ENCODE measurements at places on chromosomes 3 and 15. TPM values are rescaled to one million over a fixed set of nuclear protein-coding genes. Genes with fewer than 3 reads are reported as not detected.

GRCh38 chr3:12638105-12638504, 25.8 kb downstream of the RAF1 start:
- H3K27me3 ChIP-seq, result no peaks in the 10 kb centered on the region
- H3K27ac ChIP-seq, result no peak overlapping the region
- H3K4me3 ChIP-seq, result no peak overlapping the region
- H3K4me1 ChIP-seq, result peaks cover 10% of the 10 kb centered on the region
- DNase-seq, result no peak
- H3K36me3 ChIP-seq, result peaks cover 26% of the 10 kb centered on the region

DNA sequence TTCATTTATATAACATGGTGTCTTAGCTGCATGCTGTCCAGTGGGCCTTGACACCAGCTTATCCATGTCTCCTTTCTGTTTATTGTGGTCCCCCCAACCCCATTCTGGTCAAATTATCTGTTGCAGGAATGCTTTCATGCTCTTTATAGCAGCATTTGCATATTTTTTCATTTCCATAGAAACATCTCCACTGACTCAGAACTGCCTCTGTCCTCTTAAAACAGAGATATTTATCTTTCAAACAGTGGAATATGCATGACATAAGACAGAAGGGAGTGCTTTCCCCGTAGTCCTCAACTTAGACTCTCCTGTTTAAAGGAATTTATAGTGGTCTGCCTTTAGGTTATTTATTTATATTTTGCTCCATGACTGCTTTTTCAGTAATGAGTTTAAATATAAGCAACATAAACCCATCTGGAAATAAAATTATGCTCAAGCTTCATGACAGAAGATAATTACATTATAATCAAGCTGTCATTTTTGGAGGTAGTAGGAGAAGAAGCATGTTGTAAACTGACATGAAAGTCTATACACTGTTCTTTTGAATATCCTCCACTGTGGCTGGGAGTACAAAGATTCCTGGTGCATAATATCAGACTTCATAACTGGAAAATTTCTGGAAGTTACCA, 179.5 kb upstream of the CD96 start:
- no peak for DNase-seq
- no peaks in the 10 kb centered on the region for H3K36me3 ChIP-seq
- no peak overlapping the region for H3K27ac ChIP-seq
- H3K4me1 ChIP-seq, result no peaks in the 10 kb centered on the region
- no peaks in the 10 kb centered on the region for H3K27me3 ChIP-seq
- no peak overlapping the region for H3K4me3 ChIP-seq

DNA sequence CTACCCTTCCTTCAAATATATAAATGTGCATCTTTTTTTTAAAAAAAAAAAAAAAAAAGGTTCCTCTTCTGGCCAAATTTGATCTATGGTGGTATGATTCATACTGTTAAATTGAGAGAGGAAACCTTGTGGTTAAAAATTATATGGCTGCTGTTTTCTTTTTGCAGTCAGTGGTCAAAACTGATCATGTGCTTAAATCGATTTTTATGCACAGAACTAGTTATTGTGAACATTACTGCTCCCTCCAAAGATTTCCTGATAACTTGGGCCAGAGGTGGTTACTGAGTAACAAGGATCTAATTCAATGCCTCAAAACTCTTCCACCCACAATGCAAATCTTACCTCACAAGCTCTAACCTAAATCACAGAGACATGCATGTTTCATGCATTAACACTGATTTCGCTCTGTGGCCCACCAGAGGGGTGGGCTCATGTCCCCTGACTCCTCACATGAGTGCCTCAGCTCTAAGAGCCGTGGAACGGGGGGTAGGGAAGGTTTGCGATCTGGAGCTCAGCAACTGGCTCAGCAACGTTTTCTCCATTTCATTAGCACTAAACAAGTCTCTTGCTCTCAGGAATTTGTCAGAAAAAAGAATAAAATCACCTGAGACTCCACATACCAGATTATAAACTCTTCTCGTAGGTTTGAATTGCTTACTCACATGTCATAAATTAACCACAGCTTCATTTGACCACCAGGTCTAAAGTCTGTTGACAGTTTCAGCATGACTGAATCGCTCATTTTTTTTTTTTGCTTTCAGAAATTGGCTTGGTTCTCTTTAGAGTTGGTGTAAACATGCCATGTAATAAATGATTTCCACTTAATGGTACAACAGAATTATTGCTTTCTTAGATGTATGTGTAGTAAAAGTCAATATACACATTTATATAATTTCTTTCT, 280.4 kb downstream of the CD47 start:
- no peak overlapping the region for H3K27ac ChIP-seq
- no peak for DNase-seq
- no peaks in the 10 kb centered on the region for H3K27me3 ChIP-seq
- no peak overlapping the region for H3K4me3 ChIP-seq
- H3K36me3 ChIP-seq, result peaks cover 8% of the 10 kb centered on the region

GRCh38 chr3:134037168-134037567, 7.4 kb upstream of the SLCO2A1 start:
- H3K27ac ChIP-seq, result no peak overlapping the region
- no peak for DNase-seq
- no peaks in the 10 kb centered on the region for H3K36me3 ChIP-seq
- H3K4me3 ChIP-seq, result no peak overlapping the region

DNA sequence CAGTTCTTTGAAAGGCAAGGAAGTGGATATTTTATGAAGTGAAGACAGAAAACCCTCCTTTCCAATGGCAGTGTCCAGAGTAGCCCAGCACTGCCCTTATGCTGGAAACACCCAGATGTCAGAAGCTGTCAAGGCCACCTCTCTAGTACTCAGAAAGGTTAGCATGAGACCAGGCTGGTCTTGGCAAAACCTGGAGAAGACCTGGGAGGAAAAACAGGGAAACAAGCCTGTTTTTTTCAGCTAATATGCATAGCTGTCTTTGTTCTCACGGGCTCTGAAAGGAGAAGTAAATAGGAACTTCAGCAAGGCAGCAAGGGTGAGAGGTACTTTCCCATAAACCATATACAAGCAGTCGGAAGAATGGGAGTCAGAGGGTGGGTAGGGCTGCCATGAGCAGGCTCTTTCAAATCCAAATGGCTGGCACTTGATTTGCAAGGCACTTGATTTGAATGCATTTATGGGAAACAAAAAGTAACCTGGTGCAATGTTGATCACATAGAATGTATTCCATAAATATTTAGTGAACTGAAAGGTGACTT, 55.8 kb downstream of the HEG1 start:
- DNase-seq, result no peak
- H3K27ac ChIP-seq, result no peak overlapping the region
- H3K27me3 ChIP-seq, result peaks cover 19% of the 10 kb centered on the region

PPP2R3A gene
- total RNA-seq, result 0.22 TPM

HYAL1 gene
- total RNA-seq, result 8.4 TPM

TMEM41A gene
- total RNA-seq, result 32.3 TPM

- no peaks in the 10 kb centered on the region for H3K4me1 ChIP-seq
- H3K36me3 ChIP-seq, result no peaks in the 10 kb centered on the region
- peaks cover 45% of the 10 kb centered on the region for H3K27me3 ChIP-seq
- H3K27ac ChIP-seq, result no peak overlapping the region
- H3K4me3 ChIP-seq, result no peak overlapping the region
Observed at GRCh38 chr3:13300546-13301285, 119.4 kb downstream of the NUP210 start.

GRCh38 chr15:70215951-70216350, 118.2 kb upstream of the TLE3 start:
- no peaks in the 10 kb centered on the region for H3K4me1 ChIP-seq
- peaks cover 50% of the 10 kb centered on the region for H3K27me3 ChIP-seq
- no peak overlapping the region for H3K4me3 ChIP-seq
- H3K27ac ChIP-seq, result no peak overlapping the region
- DNase-seq, result no peak

DNA sequence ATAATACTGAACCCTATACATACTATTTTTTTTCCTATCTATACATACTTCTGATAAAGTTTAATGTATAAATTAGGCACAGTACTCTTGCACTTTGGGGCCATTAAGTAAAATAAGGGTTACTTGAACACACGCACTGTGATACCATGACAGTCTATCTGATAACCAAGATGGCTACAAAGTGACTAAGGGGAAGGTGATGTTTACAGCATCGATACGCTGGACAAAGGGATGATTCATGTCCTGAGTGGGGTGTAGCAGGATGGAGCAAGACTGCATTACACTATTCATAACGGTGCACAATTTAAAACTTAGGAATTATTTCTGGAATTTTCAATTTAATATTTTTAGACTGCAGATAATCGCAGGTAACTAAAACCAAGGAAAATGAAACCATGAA, 30.0 kb upstream of the SLC2A2 start:
- H3K27ac ChIP-seq, result no peak overlapping the region
- H3K27me3 ChIP-seq, result no peaks in the 10 kb centered on the region
- H3K4me3 ChIP-seq, result no peak overlapping the region
- H3K4me1 ChIP-seq, result 0 out of 3 replicates have a peak, but pooled peaks cover 2% of the 10 kb centered on the region

DNA sequence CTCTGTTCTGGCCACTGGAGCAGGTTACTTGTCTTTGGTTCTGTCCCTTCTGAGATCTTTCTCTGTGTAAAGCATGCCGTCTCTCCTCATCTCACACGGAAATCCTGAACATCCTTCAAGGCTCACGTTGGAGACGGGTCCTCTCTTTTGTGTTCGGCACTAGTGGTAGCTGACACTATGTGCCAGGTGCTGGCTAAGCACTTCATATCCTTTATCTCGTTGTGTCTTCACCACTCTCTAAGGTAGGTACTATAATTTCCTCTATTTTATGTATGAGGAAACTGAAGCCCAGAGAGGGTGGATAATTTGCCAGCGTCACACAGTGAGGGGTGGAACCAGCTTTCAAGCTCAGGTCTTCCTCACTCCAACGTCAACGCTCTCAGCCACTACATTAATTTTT, 1.2 kb downstream of the IFT122 start:
- H3K4me3 ChIP-seq, result peak overlapping the region; percentile 76
- no peaks in the 10 kb centered on the region for H3K27me3 ChIP-seq
- peak overlapping the region; percentile 94 for H3K27ac ChIP-seq
- no peak for DNase-seq
- peaks cover 7% of the 10 kb centered on the region for H3K4me1 ChIP-seq

GRCh38 chr15:90376789-90377188, 11.3 kb upstream of the IQGAP1 start:
- H3K27ac ChIP-seq, result no peak overlapping the region
- no peaks in the 10 kb centered on the region for H3K27me3 ChIP-seq
- H3K4me3 ChIP-seq, result no peak overlapping the region
- no peaks in the 10 kb centered on the region for H3K36me3 ChIP-seq
- no peaks in the 10 kb centered on the region for H3K4me1 ChIP-seq
- DNase-seq, result no peak

DNA sequence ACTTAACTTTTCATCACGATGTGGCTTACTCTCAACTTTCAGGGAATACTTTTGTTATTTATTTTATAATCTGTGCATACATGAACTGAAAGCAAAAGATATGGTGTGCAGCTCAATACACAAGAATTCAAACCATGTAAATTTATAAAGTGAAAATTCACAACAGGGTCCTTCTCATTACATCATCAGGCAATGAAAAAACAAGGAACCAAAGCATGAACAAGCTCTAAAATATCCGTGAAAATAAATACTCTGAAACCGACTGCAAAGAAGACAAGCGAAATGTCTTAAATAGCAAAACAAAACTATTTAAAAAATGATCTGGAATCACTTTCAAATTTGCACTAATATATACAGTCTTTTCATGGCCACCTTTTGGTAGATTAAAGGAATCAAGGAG, 28.9 kb downstream of the GNB5 start:
- H3K27ac ChIP-seq, result no peak overlapping the region
- no peaks in the 10 kb centered on the region for H3K36me3 ChIP-seq

DNA sequence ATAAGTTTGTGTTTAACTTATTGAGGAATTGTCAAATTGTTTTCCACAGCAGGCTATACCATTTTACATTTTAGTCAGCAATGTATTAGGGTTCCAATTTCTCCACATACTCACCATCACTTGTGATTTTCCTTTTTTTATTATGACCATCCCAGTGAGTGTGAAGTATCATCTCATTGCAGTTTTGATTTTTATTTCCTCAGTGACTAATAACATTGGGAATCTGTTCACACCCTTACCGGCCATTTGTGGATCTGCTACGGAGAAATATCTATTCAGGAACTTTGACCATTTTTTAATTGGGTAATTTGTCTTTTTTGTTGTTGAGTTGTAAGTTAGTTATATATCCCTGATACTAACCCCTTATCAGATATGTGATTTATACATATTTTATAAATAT, 54.8 kb upstream of the LMCD1 start:
- H3K4me1 ChIP-seq, result no peaks in the 10 kb centered on the region
- H3K27ac ChIP-seq, result no peak overlapping the region
- no peak for DNase-seq
- no peaks in the 10 kb centered on the region for H3K36me3 ChIP-seq

- H3K27ac ChIP-seq, result no peak overlapping the region
- H3K4me3 ChIP-seq, result no peak overlapping the region
- no peaks in the 10 kb centered on the region for H3K27me3 ChIP-seq
- DNase-seq, result no peak
- no peaks in the 10 kb centered on the region for H3K4me1 ChIP-seq
- no peaks in the 10 kb centered on the region for H3K36me3 ChIP-seq
Observed at GRCh38 chr3:162994165-162994564, 1497.6 kb downstream of the OTOL1 start.

DNA sequence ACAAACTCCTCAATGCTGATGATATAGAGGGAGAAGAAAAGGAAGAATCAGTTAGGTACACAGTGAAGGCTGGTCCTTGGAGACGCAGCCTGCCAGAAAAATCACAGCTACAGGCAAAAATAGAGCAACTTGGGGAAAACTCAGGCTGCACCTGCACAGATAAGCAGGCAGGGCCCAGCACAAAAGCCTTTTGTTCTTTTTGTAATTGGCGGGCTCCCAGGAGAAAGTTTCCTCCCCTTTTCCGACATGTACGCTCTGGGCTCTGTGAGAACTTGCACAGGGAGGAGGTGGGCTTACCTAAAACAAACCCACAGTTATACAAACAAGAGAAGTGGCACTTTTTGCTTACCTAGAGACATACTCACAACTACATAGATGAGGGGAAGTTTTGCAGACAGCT, 813.4 kb upstream of the EPHA6 start:
- no peaks in the 10 kb centered on the region for H3K27me3 ChIP-seq
- no peaks in the 10 kb centered on the region for H3K4me1 ChIP-seq
- no peaks in the 10 kb centered on the region for H3K36me3 ChIP-seq
- DNase-seq, result no peak
- no peak overlapping the region for H3K4me3 ChIP-seq
- H3K27ac ChIP-seq, result no peak overlapping the region

- H3K4me1 ChIP-seq, result no peaks in the 10 kb centered on the region
- H3K36me3 ChIP-seq, result peaks cover 36% of the 10 kb centered on the region
- H3K27me3 ChIP-seq, result no peaks in the 10 kb centered on the region
- no peak overlapping the region for H3K4me3 ChIP-seq
Observed at GRCh38 chr3:33035596-33035995, 61.4 kb downstream of the GLB1 start.

- no peak overlapping the region for H3K4me3 ChIP-seq
- DNase-seq, result no peak
- H3K27me3 ChIP-seq, result no peaks in the 10 kb centered on the region
Observed at GRCh38 chr15:31869686-31870307, 160.5 kb upstream of the CHRNA7 start.

- H3K4me3 ChIP-seq, result no peak overlapping the region
- H3K27me3 ChIP-seq, result no peaks in the 10 kb centered on the region
- DNase-seq, result no peak
- peaks cover 42% of the 10 kb centered on the region for H3K4me1 ChIP-seq
Observed at GRCh38 chr15:40094156-40094555, 14.5 kb downstream of the BMF start.
